ENCODE measurements at places on chromosomes 7 and 10.

DNA sequence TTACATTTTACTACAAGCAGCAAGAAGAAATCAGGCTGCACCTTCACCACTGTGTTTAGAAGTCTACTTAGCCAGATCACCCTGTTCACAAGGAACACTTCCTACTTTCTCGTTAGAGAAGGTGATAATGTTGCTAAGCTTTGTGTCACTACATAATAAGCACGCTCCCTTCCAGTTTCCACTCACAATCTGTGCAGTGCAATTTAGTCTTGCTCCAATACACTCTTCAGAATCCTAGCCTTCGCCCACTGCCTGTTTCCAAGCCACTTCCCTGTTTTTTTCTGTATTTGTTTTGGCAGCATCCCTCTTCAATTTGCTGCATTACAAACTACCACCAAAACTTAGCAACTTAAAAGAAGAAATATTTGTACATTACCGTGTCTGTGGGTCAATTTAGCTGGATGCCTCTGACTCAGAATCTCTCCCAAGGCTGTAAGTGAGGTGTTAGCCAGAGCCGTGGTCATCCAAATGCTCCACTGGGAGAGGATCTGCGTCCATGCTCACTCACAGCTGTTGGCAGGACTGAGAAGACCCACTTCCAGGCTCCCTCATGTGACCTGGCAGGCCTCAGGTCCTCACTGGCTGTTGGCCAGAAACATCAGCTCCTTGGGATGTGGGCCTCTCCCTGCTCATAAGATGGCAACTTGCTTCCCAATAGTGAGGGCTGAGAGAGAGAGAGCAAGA, 110.4 kb downstream of the PON1 start:
- DNase-seq, result no peak
- no peaks in the 10 kb centered on the region for H3K4me1 ChIP-seq
- no peak overlapping the region for H3K4me3 ChIP-seq

- no peak overlapping the region for H3K4me3 ChIP-seq
- H3K27me3 ChIP-seq, result peaks cover 16% of the 10 kb centered on the region
- H3K4me1 ChIP-seq, result no peaks in the 10 kb centered on the region
- DNase-seq, result no peak
Measured at GRCh38 chr10:79926037-79926436, 22.9 kb downstream of the SFTPD start.

GRCh38 chr10:64745565-64745964, 1224.4 kb downstream of the REEP3 start:
- no peak overlapping the region for H3K27ac ChIP-seq
- no peaks in the 10 kb centered on the region for H3K27me3 ChIP-seq
- no peaks in the 10 kb centered on the region for H3K36me3 ChIP-seq
- no peaks in the 10 kb centered on the region for H3K4me1 ChIP-seq

- H3K36me3 ChIP-seq, result no peaks in the 10 kb centered on the region
- no peak overlapping the region for H3K4me3 ChIP-seq
Measured at GRCh38 chr10:48924988-48925387, 14.7 kb downstream of the LRRC18 start.

- no peaks in the 10 kb centered on the region for H3K27me3 ChIP-seq
- peaks cover 7% of the 10 kb centered on the region for H3K4me1 ChIP-seq
- DNase-seq, result peak; percentile 58
- no peak overlapping the region for H3K4me3 ChIP-seq
- no peak overlapping the region for H3K27ac ChIP-seq
Measured at GRCh38 chr10:27383595-27384542, 120.2 kb upstream of the RAB18 start.

DNA sequence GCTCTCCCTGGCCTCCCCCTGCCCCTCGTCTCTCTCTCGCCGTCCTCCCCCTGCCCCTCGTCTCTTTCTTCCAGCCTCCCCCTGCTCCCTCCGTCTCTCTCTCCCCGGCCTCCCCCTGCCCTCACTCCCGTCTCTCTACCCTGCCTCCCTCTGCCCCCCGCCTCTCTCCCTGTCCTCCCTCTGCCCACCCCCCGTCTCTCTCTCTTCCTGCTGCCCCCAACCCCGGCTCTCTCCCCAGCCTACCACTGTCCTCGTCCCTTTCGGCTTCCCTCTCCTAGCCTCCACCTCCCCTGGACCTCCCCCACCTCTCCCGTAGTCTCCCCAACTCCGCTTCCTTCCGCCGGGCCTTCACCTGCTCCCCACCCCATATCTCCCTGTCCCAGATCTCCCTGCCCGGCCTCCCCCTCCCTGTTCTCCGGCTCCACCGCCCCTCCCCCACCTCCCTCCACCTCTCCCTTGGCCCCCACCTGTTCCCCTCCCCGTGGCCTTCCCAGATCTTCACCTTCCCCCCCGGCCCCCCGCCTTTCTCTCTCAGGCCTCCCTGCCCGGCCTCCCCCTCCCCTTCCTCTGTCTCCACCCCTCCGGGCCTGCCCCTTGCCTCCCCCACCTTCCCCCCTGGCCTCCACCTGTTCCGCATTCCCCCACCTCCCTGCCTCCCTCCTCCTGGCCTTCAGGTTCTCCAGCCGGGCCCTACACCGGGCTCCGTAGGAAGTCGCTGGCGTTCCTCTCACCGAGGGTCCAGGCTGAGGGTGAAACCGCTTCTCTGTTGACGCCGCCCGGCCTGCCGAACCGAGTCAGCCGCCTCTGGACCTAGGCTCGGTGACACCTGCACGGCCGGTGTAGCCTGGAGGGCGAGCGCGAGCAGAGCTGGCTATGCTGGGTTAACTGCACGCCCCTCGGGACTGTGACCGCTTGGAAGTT, 1.2 kb downstream of the GET4 start:
- H3K36me3 ChIP-seq, result no peaks in the 10 kb centered on the region
- no peak for DNase-seq
- peak overlapping the region; percentile 85 for H3K4me3 ChIP-seq
- peak overlapping the region; percentile 83 for H3K27ac ChIP-seq

DNA sequence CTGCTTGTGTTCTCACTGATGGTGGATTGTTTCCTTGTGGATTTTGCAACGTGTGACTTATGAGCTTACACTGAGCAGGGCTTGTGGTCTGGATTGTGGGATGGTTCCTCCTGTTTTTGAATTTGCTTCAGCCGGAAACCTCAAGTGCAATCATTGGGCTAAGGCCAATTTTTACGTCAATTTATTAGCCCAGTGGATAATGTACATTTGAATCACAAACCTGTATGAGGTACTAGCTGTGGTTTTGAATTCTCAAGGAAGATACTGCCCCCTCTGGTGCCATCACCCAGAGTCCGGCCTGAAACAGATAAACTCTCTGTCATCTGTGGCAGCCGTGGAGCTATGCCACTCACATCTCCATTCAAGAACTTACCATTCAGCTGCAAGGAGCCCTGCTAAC, 7.3 kb upstream of the ZNF777 start:
- no peaks in the 10 kb centered on the region for H3K27me3 ChIP-seq
- H3K27ac ChIP-seq, result no peak overlapping the region
- no peak for DNase-seq
- no peak overlapping the region for H3K4me3 ChIP-seq
- peaks cover 1% of the 10 kb centered on the region for H3K36me3 ChIP-seq

GRCh38 chr7:45897042-45897690, 8.9 kb downstream of the IGFBP1 start:
- H3K27me3 ChIP-seq, result peaks cover 16% of the 10 kb centered on the region
- no peaks in the 10 kb centered on the region for H3K4me1 ChIP-seq
- no peak for DNase-seq
- no peaks in the 10 kb centered on the region for H3K36me3 ChIP-seq
- no peak overlapping the region for H3K4me3 ChIP-seq
- H3K27ac ChIP-seq, result no peak overlapping the region

DNA sequence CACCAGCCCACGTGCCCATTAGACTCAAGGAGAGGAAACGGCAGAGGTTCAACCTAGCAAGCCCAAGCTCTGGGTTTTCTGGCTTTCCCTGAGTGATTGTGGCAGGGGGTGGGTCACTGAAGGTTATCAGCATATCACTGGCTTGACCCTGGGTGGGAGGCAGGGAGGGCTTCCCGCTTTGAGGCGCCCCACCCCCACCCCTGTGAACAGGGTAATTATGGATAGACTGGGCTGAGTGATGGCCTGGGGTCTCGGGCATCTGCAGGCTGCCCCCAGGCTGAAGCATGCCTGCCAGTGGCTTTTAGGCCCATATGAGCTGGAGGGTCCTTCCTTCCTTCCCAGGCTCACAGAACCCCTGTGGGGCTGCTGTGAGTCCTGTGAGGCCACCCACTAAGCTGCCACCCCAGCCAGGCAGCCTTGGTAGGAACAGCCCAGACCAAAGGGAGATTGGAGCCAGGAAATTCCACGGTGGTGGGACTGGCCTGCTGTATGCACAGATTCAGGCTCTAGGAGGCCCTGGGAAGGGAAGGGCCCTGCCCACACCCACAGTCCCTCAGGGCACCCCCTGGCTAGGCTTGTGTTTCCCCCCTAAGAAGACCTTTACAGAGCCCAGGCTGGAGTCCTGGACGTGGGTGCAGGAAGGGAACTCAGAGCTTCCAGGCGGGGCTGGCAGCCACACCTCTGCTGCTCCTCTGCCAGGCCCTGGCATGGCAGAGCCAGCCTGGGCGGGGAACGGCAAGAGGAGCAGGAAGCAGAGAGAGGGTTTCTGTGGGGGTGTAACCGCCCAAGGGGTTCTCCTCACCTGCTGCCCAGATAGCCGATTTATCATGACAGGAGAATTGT, 33.1 kb downstream of the GPRIN2 start:
- no peaks in the 10 kb centered on the region for H3K36me3 ChIP-seq
- no peaks in the 10 kb centered on the region for H3K27me3 ChIP-seq
- DNase-seq, result no peak
- H3K27ac ChIP-seq, result peak overlapping the region; percentile 74
- H3K4me3 ChIP-seq, result no peak overlapping the region

DNA sequence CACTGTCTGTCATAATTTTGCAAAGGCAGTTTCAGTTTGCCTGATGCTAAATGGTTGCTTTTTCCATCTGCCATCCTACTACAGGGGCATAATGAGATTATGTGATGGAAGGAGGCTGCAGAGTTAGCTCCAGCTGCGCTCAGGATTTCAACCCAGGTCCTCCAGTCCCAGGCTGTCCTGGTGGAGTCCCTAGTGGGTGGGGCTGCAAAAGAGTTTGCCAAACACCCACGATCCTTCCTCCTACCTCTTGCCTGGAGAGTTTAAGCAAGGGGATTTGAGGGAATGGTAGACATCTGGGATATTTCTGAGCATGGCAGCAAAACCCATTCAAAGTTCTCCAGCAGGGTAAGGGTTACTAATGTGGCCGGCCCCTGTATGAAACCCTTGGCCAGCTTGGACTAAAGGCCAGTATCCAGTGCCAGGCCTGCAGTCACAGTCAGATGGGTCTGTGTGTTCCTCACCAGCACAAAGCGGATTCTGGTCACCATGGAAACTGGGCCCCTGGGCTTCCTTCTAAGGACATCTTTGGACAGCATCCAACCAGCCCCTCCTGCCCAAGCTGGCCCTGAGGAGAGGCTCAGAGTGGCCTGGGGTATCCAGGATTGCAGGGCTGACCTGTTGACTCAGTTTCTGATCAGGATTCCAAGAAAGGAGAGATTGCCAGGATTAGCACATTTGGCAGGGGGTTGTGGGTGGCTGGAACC, 42.7 kb upstream of the CHST3 start:
- H3K4me1 ChIP-seq, result peaks cover 28% of the 10 kb centered on the region
- no peak for DNase-seq
- peak overlapping the region; percentile 80 for H3K27ac ChIP-seq
- H3K27me3 ChIP-seq, result no peaks in the 10 kb centered on the region

GRCh38 chr7:130387628-130388403, 7.5 kb downstream of the CPA1 start:
- H3K4me3 ChIP-seq, result no peak overlapping the region
- H3K4me1 ChIP-seq, result no peaks in the 10 kb centered on the region
- no peaks in the 10 kb centered on the region for H3K36me3 ChIP-seq
- H3K27ac ChIP-seq, result no peak overlapping the region
- no peaks in the 10 kb centered on the region for H3K27me3 ChIP-seq
- no peak for DNase-seq

GRCh38 chr10:117519879-117520278, 22.7 kb upstream of the EMX2 start:
- no peak overlapping the region for H3K27ac ChIP-seq
- H3K4me1 ChIP-seq, result no peaks in the 10 kb centered on the region

DNA sequence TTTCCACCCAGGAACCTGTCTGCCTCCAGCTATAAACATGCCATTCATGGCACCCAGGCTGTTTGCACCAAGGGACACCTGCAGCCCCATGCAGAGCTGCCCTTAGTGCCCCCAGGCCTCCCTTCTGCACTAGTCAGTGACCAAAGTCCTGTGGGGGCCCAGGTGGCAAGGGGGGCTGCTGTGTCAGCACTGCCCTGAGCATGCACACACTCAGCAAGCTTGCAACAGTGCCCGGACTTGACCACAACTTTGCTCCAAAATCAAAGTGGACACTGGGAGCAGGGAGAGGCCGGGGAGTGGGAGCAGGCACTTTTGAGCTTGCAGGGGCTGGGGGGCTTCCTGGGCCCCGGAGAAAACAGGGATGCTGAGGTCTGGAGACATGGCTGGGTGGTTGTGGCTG, 192.9 kb upstream of the MBL2 start:
- no peaks in the 10 kb centered on the region for H3K36me3 ChIP-seq
- no peak for DNase-seq
- H3K4me3 ChIP-seq, result no peak overlapping the region
- no peaks in the 10 kb centered on the region for H3K4me1 ChIP-seq
- H3K27ac ChIP-seq, result no peak overlapping the region

DNA sequence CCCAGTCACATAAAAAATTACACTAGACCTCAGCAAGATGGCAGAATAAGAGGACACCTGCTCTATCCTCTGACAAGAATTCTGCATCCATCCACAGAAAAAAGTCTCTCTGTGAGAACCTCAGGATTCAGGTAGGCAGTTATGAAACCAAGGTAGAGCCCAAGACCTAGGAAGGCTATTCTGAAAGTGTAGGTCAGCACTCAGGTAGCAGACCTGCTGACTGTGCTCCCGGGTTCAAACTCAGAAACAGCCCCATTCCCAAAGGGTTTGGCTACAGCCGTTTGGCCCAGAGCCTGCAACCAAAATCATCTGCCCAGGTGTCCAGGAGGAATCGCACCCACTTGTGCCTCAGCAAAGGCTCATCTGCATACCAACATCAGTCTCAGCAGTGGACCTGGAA, 37.7 kb downstream of the COA1 start:
- no peak overlapping the region for H3K27ac ChIP-seq
- no peak for DNase-seq
- no peaks in the 10 kb centered on the region for H3K4me1 ChIP-seq
- no peaks in the 10 kb centered on the region for H3K27me3 ChIP-seq
- no peak overlapping the region for H3K4me3 ChIP-seq
- no peaks in the 10 kb centered on the region for H3K36me3 ChIP-seq

DNA sequence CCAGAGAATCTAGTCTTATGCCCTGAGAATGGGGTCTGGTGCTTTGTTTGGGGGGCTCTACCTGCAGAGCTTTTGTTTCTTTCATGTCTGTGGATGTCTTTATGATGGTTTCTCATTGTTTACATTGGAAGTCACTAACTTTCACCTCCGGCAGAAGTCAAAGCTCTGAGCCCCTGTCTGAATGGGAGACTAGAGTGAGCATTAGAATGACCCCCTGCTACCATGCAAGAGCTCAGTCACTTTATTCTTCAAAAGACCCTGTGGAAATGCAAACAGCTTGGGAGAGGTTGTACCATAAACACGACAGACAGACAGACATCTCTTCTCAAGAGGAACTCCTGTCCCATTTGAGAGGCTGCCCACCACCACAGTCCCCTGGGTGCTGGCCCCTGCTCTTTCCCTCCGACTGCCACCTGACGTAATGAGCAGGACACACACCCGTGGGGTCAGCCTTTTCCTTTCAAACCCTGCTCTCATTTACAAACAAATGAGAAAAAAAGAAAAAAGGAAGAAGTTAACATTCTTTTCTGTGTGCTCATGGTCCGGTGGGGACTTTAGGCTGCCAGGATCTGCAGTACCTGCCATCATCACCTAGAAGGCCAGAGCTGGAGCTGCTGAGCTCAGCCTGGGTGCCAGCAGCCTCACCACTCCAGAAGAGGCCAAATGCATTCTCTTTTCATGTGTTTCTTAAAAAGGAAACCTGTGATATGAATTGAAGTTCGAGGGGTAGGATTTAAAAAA, 91.6 kb downstream of the FZD1 start:
- DNase-seq, result no peak
- H3K4me3 ChIP-seq, result no peak overlapping the region
- no peaks in the 10 kb centered on the region for H3K4me1 ChIP-seq
- H3K36me3 ChIP-seq, result no peaks in the 10 kb centered on the region
- no peak overlapping the region for H3K27ac ChIP-seq
